ENCODE measurements at places on chromosomes 3 and 15. TPM values are rescaled to one million over a fixed set of nuclear protein-coding genes. Genes with fewer than 3 reads are reported as not detected.

The REC114 gene
- not detected for total RNA-seq

The SOX2 gene
- not detected for total RNA-seq

The ARPP21 gene
- not detected for total RNA-seq

The NMNAT3 gene
- total RNA-seq = 0.84 TPM

The UBAP1L gene
- total RNA-seq = under 0.01 TPM

The CRABP1 gene
- total RNA-seq = not detected
